ENCODE measurements at places on chromosomes 6 and 20.

DNA sequence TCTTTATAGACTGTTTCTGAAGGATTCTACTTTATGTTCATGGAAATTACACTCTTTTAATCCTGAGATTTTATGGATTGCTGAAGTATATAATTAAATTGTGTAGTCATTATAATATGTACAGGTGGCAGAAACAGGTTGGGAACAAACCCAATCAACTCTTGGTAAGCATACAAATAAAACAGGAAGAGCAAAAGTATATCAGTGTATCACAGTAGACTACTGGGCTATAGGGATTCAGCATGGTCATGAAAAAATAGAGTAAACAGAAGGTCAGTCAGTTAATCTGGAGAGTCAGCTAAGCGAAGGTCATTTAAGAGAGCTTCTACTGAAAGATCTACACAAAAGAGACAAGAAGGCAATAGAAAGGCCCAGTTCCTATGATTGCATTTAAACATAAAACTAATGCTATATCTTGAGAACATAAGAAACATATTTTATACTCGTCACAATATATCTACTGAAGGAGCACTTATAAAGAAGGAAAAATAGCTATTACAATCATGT lies 178.9 kb upstream of the ECI2 start:
- DNase-seq: no peak

- DNase-seq: no peak
Observed at GRCh38 chr20:17570347-17571152, 675 bp downstream of the DSTN start.

DNA sequence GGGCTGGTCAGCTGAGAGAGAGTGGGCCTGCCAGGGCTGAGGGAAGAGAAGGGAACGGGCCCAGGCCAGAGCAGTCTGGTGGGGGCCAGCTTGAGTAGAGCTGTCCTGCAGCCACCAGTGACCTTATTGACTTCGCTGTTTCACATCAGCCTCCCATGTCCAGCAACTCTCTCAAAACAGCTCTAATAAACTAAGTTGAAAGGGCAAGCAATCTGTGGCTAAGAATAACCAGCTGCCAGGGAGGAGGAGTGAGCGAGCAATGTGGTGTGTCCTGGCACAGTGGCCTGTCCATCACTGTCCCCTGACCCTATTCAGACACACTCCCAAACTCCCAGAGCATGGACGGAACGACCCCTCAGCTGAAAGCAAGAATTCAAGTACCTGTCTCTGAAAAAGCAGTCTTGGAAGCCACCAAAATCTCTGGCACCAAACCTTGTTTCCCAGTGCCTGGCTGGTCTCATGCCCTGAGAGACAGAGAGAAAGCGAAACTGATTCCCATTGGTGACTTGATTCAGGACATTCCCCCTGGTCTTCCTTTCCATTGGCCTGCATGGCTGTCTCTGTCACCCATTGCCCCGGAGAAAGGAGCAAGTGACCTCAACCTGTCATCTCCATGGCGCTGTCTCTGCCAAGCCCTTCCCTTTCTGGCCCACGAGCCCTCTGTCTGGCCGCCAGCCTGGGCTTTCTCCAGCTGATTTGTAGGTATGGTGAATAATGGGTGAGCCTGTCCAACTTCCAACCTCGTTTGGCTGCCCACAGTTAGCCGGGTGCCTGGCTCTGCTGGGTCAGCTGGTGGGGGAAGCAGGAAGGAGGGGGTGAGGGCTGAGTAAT lies at the start of gene DDO:
Gene DDO (minus strand): TSS at position 490 of the 831 bp plus-strand sequence. CDS start 2,113 bp downstream, outside the sequence.
- no peak for DNase-seq

DNA sequence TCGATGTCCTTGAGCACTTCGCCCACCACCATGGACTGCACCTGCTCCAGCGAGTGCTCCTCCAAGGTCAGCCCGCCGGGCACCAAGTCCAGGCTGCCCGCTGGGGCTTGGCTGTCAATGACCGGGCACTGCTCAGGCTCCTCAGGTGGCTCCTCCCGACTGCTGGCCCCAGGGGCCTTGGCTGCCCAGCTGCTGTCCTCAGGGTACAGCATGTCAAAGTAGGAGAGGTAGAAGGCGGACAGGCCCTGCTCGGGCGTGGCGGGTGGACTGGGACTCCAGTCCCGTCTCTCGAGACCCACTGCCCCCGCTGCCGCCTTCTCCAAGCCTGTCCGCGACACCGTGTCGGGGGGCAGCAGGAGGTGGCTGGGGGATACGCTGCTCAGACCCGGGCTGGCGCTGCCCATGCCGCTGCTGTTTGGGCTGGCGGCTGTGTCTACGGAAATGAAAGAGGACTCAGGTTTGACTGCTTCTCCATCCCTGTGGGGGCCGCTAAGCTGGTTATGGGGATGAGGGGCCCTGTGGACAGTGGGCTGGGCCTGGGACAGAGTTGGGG lies 12.0 kb downstream of the SPDEF start:
- DNase-seq: no peak

DNA sequence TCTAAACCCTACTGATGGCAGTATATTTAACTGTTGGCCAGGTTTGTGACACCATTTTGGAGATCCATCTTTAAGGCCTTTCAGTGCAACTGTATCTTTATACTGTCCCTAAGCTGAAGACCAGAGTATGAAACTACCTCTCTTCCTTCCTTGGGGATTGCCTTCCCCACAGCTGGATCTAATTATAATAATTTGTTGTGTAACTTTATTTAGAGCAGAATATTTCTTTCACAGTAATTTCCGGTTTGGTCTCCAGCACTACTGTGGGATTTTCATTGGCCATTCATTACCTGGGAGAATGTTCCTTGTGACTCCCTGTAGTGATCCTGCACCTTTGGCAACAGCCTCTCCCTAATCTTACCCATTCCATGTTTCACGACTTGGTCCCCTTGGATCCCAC lies 75.2 kb downstream of the AKAP7 start:
- DNase-seq: no peak

GRCh38 chr6:17417817-17418216 lies 24.4 kb downstream of the CAP2 start:
- no peak for DNase-seq

GRCh38 chr6:10687582-10687981 lies 6.8 kb downstream of the C6orf52 start:
- DNase-seq: no peak

DNA sequence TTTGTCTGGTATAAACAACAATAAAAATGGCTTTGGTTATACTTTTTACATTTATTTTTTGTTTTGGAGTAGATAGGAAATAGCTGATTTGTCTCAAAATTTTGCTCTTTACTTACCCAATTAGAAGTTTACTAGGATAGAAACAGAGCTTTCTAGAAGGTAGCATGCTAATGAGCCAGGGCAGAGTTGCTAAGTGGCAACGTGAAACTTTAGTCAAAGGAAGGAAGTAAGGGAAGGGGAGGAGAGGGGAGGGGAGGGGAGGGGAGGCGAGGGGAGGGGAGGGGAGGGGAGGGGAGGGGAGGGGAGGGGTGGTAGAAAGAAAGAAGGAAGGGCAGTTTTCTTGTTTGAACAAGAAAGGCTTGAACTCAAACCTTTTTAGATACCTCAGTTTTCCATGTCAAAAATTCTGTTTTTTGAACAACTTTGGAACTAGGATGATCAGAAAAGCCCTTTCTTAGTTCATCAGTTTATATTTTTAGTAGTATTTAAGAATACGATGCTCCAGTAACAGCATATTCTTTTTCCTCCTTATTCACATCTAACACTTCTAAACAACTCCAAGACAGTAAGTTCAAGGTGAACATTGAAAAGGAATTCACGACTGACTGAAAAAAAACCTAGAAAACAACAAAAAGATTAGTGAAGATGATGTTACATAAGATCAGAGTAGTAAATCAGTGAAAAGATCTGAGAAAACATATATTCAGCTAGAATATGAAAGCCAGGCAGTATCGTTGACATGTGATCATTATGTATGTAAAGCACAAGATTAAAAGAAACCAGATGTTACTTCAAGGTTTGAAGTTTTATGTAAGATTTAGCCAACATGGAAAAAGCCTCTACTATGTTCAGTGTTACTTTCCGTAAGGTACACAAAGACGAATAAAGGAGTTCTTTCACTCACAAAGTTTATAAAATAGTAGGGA lies 263.4 kb downstream of the ARHGAP18 start:
- DNase-seq: no peak

DNA sequence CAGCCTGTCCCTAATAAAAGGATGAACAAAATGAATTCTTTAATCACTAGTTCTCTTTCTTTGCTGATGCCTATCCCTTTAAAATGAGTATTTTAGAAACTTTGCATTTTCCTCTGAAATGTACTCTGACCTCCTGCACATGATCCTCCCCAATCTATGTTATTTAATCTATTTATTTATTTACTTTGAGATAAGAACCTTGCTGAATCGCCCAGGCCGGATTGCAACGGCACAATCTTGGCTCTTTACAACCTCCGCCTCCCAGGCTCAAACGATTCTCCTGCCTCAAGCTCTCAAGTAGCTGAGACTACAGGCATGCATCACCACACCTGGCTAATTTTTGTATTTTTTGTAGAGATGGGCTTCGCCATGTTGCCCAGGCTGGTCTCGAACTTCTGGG lies 27.9 kb downstream of the ADTRP start:
- no peak for DNase-seq

DNA sequence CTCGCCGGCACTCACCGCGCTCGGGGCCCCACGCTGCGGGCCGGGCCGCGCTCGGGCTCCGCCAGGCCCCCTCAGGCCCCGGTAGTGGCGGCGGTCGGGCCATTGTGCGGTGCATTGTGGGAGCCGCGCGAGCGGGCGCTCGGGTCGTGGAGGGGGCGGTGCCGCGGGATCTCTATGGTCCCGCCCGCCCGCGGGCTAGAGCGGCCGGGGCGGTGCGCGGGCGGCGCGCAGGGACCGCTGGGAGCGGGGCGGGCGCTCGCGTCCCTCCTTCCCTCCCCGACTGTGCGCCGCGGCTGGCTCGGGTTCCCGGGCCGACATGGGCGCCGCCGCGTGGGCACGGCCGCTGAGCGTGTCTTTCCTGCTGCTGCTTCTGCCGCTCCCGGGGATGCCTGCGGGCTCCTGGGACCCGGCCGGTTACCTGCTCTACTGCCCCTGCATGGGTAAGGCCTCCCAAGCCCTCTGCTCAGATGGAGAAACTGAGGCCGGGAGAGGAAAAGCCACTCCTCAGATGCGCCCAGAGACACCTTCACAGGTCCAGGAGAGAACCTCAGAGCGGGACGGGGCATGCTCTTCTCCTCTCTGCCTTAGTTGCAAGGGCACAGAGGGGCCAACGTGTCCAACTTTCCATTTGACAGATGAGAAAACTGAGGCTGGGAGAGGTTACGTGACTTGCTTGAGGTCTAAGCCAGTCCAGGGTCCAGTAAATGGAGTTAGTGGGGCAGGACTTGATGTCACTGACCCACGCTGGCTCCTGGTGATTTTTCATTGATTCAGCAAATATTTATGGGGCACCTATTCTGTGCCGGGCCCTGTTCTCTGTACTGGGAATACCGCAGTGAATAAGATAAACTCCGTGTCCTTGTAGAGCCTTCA lies at the start of the genes PLAGL2 and POFUT1:
Gene PLAGL2 (minus strand): TSS at position 118 of the 873 bp plus-strand sequence. CDS start 5,565 bp downstream, outside the sequence.
Gene POFUT1 (plus strand): TSS at position 255 of the 873 bp plus-strand sequence. CDS start 62 bp downstream, at position 317.
- peak; percentile 71 for DNase-seq

DNA sequence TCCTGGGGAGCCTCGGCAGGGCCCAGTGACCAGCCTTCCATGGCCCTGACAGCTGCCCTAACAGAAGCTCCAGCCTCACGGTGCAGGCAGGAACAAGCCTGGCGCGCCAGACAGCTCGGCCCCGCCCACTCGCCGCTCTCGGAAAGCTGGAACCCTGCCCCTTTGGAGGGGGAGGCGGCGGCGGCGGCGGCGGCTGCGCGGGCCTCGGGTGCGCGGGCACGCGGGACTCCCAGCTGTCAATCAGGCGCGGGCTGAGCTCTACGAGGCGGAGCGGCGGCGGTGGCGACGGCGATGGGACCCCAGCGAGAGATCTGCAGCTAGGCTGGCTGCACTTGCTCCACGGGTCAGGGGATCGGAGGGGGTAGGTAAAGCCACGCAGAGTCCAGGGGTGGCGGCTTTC lies at the start of gene NRSN1:
Gene NRSN1 (plus strand): TSS at position 236 of the 400 bp plus-strand sequence. CDS start 8,113 bp downstream, outside the sequence.
- no peak for DNase-seq

DNA sequence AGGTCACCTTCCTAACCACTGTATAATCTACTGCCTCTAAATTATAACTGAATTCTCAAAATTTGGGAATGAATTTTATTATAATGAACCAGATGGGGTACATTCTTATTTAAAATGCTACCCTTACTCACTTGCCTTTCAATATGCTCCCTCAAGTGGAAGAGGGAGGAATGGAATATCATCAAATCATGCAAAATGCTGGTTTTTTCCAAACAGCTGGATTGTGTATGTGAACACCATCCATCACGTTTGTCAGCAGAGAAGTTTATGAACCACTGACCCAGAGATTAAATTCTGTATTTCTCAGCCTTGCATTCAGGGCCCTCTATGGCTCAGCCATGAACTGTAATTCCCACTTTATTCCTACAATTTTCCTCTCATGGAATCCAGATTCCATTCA lies 40.5 kb downstream of the CBLN4 start:
- DNase-seq: no peak

DNA sequence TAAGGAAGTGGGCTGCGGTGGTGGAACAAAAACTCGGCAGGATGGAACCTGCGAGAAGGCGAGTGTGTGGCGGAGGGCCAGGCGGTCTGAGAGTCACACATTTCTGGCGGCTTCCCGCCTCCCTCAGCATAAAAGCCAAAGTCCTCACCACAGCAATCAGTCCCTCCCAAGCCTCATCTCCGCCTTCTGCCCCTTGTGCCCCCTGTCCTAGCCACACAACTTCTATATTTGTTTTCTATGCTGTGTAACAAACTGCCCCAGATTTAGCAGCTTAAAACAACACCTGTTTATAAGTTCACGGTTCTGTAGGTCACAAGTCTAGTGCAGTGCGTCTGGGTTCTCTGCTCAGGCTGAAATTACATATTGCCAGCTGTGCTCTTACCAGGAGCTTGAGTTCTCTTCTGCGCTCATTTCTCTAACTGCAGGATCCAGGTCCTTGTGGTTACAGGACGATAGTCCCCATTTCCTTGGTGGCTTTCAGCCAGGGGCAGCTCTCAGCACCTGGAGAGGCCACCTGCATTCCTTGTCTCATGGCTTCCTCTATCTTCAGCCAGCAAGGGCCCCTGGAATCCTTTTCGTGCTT lies 11.7 kb upstream of the SPO11 start:
- no peak for DNase-seq

Measured in stimulated activated CD8-positive, alpha-beta memory T cell treated with anti-CD3 and anti-CD28 coated beads, Interleukin-4, amount 100 ng/mL, for 4 hours (primary cell).